ENCODE measurements at places on chromosomes 1 and 21.

GRCh38 chr1:98276514-98276913 is 355.7 kb upstream of the DPYD start:
- DNase-seq: no peak

- DNase-seq: no peak
Measured at GRCh38 chr1:175566247-175566646, 177.1 kb downstream of the TNR start.

- DNase-seq: no peak
Measured at GRCh38 chr1:71461416-71461815, 380.6 kb upstream of the ZRANB2 start.

DNA sequence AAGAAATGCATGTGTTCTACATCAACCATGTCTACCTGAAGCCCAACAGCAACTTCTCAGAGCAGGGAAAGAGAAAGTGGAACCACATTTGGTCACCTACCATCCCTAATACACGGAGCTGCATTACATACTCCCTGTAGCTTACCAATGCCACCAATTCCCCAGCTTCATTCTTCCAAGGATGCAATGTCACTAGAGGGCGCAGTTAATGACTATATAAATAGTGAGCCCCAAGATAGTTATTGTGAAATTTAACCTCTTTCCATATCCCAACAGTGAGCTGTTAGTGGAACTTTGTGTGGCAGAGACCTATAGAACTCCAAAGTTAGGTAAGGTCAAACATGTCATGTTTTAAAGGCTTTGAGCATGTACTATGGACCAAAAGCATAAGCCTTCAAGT is 618.3 kb downstream of the SMYD3 start:
- peak; percentile 52 for DNase-seq

- no peak for DNase-seq
Measured at GRCh38 chr1:207969528-207969927, 58.6 kb upstream of the CD34 start.

- DNase-seq: peak; percentile 100
Measured at GRCh38 chr1:55428944-55429931, 214.1 kb upstream of the USP24 start.

GRCh38 chr1:178528953-178529335 is 16.0 kb downstream of the TEX35 start:
- DNase-seq: no peak

- DNase-seq: peak; percentile 32
Measured at GRCh38 chr1:210764536-210764935, 369.4 kb downstream of the KCNH1 start.

- DNase-seq: no peak
Measured at GRCh38 chr1:226781937-226782609, 43.0 kb upstream of the ITPKB start.

GRCh38 chr1:52306227-52307006 is 59.6 kb downstream of the CC2D1B start:
- DNase-seq: no peak

GRCh38 chr1:157868654-157869053 is 27.0 kb upstream of the CD5L start:
- no peak for DNase-seq

DNA sequence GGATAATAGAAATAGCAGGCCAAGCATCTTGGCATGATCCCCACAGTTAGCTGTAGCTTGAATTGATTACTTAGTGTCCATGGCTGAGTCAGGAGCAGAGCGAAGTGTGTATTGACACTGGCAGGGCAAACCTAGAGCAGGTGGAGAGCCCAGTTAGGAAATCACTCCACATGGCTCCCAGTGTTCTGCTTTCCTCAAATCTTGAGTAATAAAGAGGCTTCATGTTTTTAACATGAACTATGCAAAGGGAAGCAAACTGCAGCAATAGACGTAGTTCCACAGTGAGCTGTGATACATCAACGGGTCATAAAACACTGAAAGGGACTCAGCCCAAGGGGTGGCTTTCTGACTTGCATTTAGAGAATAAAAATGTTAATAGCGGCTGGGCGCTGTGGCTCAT is 28.9 kb downstream of the RHEX start:
- no peak for DNase-seq

DNA sequence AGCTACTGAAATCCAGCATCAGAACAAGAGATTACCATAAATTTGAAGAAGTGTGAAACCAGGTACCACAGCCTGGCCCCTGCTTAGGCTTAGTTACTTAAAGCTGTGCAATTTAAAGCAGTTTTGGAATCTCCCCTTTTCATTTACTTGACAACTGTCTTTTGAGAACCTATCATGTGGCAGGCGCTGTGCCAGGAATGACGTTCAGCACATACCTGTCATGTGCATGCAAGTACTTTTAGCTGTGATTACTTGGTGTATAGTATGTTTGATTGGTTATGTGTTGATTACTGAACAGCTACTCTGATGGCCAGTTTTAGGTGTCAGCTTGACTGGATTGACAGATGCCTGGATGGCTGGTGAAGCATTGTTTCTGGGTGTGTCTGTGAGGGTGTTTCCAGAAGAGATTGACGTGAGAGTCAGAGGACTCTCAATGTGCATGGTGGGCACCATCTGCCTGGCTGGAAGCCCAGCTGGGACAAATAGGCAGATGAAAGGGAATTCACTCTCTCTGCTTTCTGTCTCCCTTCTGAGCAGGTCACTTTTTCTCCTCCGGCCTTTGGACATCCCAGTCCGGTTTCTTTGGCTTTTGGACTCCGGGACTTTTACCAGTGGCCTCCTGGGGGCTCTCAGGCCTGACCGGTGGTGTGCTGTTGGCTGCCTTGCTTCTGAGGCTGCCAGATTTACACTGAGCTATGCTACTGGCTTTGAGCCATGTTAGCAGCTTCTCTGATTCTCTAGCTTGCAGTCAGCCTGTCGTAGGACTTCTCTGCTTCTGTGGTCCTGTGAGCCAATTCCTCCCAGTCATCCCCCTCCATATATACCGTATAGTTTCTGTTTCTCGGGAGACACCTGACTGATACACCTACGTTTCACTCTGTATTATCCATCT is 178.0 kb downstream of the RYR2 start:
- no peak for DNase-seq

DNA sequence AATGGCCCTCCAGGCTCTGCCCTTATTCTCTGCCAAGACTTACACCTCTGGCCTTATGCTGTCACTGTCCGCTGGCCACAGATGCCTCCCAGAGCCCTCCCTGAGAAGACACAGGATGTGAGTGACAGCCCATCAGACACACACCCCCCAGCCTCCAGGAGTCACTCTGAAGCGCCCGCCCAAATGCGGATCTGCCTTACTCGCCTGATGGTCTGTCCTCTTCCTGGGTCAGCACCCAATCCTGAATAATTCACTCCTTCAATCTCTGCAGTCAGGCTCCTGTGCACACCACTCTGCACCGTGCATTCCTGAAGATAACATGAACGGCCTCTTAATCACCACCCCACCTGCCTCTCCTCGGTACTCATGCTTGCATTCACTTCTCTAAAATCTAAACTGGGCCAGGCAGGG is 14.7 kb downstream of the CLSTN1 start:
- no peak for DNase-seq

DNA sequence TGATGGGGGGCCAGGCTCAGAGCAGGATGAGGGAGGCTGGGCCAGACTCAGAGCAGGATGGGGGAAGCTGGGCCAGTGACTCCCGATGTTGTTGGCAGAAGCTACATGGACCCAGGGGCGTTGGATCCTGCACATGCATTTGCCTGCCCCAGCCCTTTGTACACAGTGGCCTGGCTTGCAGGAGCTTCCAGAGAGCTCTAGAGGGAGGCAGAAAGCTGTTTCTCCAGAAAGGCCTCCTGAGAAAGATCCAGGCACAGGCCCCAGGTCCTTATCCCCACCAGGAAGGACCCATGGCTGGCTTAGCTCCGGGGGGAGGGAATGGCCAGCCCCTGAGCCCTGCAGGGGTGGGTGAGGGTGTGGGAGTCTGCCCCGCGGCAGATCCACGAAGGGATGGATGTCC is 106.6 kb upstream of the ACTRT2 start:
- DNase-seq: no peak

GRCh38 chr1:27915082-27915575 is 19.7 kb upstream of the SMPDL3B start:
- no peak for DNase-seq

GRCh38 chr1:167328306-167328815 is 107.7 kb downstream of the POU2F1 start:
- DNase-seq: no peak

DNA sequence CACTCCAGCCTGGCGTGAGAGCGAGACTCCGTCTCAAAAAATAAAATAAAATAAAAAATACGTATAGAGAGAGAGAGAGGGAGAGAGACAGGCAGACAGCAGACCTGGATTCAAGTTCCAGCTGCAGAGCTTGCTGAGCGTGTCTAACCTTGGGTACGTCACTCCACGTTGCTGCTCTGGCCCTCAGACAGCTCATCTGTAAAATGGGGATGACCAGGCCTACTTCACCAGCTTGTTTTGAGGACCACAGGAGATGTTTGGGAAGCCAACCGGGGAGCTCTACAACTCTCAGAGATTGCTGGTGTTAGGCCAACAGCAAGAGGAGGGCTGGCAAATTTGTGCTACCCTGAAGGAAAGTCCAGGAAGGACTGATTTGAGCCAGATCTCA is 499 bp upstream of the TRAF5 start:
- no peak for DNase-seq

GRCh38 chr1:16986113-16986512 is 5.7 kb upstream of the MFAP2 start:
- DNase-seq: no peak

GRCh38 chr1:89525169-89525855 is 683 bp downstream of the LRRC8B start:
- no peak for DNase-seq

GRCh38 chr1:151773702-151774101 is 10.4 kb upstream of the MRPL9 start:
- peak; percentile 19 for DNase-seq

DNA sequence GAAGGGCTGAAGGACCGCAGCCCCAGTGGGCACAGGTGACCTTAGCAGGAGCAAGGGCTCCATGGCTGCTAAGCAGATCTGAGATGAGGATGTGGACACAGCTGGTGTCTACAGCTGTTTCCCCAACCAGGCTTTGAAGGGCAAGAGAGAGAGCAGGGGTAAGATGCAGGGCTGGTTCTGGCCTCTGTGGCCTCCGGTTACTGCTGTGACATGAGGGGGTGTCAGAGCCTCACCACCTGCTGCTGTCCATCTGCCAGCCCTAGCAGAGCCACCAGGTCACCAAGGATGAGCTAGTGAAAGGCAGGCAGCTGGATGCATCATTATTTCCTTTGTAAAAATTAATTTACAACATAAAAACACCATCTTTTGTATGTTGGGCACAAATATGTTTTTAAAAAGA is 33.4 kb downstream of the OBSCN start:
- DNase-seq: no peak

GRCh38 chr1:20811916-20812315 is 24.8 kb upstream of the HP1BP3 start:
- DNase-seq: no peak

- DNase-seq: no peak
Measured at GRCh38 chr1:147567594-147568381, 26.5 kb downstream of the BCL9 start.

- DNase-seq: no peak
Measured at GRCh38 chr1:63946866-63947491, 173.2 kb downstream of the ROR1 start.

DNA sequence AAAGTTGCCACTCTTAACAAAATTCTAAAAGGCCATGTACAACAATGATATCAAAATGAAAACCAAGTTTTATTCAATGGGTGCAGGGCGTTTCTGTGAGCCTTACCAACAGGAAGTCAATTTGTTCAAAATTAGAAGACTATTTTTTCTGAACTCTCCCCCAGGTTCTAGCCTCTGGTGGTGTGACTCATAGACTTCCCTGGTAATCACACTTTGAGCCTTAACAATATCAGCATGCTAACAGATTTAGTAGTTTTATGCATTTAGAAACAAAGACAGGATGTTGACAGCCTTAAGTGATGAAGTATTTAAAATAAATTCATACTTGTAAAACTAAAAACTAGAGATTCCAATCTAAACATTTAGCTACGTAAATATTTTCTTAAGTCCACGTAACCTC is 88.4 kb downstream of the LRRC8C start:
- DNase-seq: peak; percentile 73

- peak; percentile 38 for DNase-seq
Measured at GRCh38 chr1:115112496-115113375, 23.4 kb upstream of the TSPAN2 start.

DNA sequence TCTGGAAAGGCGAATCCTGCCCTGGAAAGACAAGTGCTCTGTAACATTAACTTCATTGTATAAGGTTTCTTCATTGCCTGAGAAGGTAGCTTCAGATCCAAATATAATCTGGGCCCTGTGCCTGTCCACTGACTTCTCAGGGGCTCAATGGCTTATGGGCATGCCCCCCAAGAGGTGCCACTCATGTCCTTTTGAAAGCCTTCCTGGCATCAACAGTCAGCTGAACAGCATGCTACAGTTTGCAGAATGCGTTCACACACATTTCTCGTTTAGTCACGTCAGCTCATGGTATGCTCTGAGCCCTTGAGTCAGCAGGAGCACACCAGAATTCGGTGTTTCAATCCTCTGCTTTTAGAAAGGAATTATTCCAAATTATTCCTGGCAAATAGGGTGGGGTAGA is 23.8 kb downstream of the TMCC2 start:
- DNase-seq: no peak

Data from EL (cell line).